GM13977 (cell line): ENCODE measurements at places on chromosomes 1 and 21.

DNA sequence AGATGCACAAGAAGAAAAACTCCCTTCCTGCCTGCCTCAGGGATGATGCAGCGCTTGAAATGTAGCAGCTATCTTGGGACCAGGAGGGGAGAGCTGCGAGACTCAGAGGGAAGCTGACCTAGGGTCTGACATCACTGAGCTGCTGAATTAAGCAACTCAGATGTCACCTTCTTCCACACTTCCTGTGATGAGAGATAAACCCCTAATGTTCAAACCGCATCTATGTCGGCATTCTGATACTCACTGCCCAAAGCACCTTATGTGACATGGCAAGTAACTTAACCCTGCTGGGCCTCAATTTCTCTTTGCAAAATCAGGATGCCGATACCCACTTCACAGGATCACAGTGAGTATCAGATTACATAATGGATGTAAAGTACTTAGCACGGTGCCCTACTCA, 9.1 kb upstream of the AK2 start:
- no peak for DNase-seq

- DNase-seq = no peak
These were observed 87.9 kb downstream of the PRDM16 start for GRCh38 chr1:3156936-3157335.

DNA sequence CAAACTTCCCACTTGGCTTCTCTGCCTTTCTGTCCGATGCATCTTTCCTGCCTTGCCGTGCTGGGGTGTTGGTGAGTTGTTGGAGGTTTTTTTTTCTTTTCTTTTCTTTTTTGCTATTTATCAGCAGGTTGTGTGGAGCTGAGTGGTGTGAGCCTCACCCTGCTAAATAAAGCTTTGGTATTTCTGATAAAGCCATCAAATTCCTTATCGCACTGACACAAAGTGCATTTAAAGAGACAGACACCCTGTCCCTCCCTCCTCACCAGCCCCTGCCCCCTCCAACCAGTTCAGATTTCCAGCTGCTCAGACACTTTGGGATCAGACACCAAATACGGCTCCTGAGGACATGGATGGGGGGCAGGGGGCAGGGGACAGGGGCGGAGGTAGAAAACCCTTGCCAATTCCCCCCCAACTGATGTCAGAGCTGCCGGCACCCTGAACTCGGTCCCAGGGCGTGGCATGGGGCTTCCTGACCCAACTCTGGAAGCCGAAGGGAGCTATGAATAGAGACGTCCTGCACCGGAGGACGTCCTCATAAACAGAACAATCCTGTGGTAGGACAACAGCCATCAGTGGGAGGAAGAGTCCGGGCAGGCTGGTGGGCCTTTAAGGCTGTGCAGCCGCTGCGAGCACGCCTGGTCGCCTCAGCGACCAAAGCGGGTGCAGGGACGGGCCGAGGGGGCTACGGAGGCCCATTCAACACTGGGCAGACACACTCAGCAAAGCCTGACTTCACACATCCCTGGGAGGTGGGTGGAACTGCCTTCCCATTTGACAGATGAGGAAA, 79.0 kb downstream of the CASZ1 start:
- no peak for DNase-seq

GRCh38 chr1:165259706-165260428, 96.6 kb downstream of the LMX1A start:
- DNase-seq = no peak

GRCh38 chr1:204530932-204531331, 14.7 kb downstream of the MDM4 start:
- peak; percentile 64 for DNase-seq

DNA sequence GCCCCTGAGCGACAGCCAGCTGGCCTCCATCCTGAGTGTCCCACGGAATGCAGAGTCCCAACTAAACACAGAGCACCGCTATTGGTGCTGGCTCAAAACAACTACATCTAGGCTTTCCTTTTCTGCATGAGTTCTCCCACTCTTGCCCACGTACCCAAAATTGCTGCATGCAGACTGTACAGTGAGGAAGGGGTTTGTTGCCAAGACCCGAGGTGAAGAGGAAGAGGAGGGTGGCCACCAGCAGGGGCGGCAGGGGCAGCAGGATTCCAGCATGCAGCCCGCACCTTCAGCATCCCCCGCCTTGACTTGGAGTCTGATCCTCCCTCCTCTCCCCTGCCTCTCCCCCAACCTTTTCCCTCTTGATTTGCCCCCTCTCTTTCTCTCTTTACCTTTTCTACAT, 8.0 kb downstream of the S100A9 start:
- DNase-seq = no peak

DNA sequence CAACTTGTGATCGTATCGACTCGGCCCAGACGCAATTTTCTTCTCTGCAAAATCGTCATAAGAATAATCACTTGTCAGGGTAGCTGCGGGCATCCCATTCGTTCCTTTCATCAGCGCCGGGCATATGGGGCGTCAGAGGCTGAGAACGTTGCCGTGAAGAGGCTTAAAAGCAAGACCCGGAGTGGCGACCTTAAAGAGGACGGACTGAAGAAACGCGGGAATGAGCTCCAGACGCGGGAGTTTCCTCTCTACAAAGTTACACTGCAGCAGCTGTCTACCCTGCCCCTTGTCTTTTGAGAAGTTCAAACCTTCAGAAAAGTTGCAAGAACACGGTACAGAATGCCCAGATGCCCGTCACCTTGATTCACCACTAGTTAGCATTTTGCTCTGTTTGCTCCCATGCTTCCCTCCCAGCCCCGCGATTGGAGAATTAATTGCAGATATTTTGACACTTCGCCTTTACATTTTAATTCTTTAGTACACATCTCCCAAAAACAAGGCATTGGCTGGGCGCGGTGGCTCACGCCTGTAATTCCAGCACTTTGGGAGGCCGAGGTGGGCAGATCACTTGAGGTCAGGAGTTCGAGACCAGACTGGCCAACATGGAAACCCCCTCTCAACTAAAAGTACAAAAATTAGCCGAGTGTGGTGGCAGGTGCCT, 967 bp downstream of the CENPS start:
- peak; percentile 35 for DNase-seq

DNA sequence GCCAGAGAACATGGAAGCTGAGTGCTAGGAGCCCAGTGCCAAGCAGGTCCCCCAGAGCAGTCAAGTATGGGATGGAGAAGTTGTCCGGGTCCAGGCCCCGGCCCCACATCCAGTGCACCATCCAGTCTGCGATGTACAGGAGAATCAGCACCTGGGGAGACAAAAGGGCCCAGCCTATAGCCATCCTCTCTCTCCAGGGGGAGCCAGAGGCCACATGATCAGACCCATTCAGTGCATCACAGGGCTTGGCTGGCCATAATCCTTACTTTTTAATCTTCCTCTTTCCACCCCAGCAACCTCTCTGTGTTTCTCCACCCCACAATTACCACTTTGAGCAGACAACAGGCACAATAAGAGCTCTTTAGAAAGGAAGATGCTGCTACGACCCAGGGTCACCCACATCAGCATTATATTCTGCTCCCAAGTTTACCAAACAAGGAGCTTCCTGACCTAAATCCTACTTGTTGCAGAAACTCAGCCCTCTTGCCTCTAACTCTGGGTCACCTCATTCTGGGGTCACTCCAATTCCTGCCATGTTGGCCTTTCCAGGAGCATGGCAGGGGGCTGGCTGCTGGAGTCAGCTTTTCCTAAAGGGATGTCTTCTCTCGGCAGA, 16.4 kb upstream of the RAB29 start:
- DNase-seq = peak; percentile 79

GRCh38 chr1:226054519-226055327, 7.8 kb upstream of the H3-3A start:
- no peak for DNase-seq

GRCh38 chr1:186574926-186575325, 105.3 kb downstream of the PTGS2 start:
- DNase-seq = no peak

DNA sequence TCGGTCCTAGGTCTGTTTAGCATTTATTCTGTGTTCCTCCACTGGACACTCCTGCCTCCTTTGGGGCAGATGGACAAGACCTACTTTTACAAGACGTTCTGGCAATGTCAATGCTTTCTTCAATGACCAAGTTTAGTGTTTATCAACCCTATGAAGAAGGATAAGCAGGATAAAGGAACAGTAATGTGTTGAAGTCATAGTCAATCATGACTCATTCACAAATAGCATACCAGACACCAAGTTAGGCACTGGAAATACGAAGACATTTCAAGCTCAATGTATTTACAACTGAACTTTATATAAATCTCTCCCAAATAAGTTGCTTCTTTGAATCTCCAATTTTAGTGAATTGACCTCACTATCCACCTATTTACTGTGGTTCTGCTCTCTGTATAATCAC, 4.8 kb upstream of the SLC35D1 start:
- no peak for DNase-seq

DNA sequence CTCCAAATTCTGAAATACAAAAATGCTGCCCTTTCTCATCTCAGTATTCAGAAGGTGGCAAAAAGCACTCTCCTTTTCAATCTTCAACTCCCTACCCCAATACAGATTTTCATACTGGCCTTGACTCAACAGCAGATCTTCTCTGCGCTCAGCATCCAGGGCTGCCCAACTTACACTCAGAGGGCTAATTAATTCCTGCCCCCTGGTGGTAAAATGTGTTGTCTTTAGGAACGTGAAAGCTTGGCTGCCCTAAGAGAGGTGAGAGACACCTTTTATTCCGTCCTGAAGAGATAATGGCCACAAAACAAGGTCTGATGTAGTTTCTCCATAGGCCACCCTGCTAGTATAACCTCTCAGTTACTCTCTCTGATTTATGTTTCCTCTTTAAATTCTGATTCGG, 25.0 kb downstream of the KRTAP24-1 start:
- no peak for DNase-seq

DNA sequence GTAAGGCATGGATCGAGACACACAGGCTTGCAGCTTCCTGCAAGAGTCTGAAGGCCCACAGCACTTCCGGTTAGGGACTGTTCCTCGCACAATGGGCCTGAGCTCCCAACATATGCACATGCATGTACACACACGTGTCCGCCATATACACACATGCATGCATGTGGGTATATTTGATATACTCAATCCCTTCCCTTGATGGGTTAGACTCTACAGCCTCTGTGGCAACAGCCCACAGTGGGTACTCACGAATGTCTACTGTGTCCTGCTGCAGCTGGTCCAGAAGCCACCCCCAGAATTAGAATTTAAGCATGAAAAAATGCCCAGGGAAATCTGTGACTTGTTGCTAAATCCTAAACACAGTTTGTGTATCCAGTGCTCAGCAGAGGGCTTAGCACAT, 9.9 kb downstream of the F3 start:
- no peak for DNase-seq

- no peak for DNase-seq
These were observed 211.2 kb upstream of the PTBP2 start for GRCh38 chr1:96510391-96510790.

DNA sequence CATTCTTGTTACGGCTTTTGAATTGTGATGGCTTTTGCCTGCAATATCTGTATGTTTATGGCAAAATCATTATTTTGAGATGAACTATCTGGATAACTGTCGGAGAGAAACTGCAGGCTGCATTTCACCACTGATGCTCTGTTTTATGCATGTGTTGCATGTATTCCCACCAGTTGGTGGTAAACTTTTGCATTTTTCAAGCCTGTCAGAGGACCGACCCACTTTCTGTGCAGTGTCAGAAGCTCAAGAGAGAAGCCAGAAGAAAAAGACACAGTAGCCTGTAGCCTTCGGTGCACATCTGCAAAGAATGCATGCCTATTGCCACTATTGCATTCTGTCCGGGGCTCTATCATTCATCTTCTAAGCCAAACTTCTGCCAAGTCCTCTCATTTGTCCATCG, 41.6 kb downstream of the OLIG1 start:
- DNase-seq = no peak

- no peak for DNase-seq
These were observed 165.3 kb downstream of the GRIK3 start for GRCh38 chr1:36869054-36869453.

GRCh38 chr1:218345673-218346390, 696 bp downstream of the TGFB2 start:
- DNase-seq = peak; percentile 50

DNA sequence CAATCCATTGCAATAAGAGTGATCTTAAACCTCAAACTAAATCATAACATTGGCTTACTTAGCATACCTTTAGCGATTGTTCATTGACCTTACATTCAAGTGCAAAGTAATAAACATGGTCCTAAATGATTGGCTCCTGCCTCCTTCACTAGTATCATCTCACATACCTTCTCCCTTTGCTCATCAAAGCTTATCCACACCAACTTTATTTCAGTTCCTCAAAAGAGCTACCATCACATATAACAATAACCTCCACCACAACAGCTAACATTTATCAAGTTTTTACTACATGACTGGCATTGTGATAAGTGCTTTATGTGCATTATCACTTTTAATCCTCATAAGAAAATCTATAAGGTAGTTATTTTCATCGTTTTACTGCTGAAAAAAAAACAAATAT, 198.8 kb downstream of the COL24A1 start:
- DNase-seq = no peak

- DNase-seq = no peak
These were observed 2.5 kb upstream of the RCSD1 start for GRCh38 chr1:167627615-167627864.

DNA sequence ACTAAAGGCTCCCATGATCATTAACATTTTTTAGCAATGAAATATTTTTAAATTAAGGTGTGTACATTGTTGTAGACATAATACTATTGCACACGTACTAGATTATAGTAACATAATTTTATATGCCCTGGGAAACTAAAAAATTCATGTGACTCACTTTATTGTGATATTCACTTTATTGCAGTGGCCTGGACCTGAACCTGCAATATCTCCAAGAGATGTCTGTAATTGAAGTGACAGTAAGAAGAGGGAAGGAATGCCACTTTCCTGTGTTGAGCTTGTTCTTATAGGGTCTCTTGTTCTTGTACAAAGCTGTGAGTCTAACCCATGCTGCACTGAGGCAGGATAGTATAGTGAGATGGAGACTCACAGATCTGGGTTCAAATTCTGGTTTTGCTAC, 66.9 kb upstream of the USP24 start:
- DNase-seq = no peak

- DNase-seq = peak; percentile 94
These were observed 21.6 kb upstream of the C1orf159 start for GRCh38 chr1:1137256-1138045.

DNA sequence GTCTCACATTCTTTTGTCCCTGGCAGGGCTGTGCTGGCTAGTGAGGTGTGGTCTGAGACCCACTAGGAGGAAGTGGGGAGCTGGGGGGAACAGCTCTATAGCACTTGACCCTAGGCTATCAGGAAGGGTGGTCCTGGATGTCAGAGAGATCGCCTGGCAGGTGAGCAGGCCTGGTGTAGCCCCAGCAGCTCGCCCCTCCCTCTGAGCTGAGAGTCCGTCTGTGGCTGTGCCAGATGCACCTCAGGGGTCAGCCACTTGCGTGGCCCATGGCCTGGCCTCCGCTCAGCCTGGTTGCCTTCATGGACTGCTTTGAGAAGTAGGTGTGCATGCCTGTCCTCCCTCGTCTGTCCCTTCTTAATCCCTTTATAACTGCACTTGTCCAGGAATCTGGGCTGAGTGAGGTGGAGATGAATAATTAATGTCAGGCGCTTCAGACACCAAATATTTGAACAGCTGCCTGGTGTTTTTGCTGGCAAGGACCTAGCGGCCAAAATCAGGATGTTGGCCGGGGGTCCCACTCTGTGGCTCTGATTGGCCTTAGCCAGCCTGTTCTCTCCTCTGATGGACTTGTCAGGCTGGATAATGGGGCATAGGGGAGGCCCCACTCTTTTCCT, 30.5 kb downstream of the TMEM53 start:
- no peak for DNase-seq
